Stimulated activated CD4-positive, alpha-beta T cell treated with anti-CD3 and anti-CD28 coated beads, Interleukin-15, amount 100 ng/mL, for 1 hour (primary cell): ENCODE measurements at places on chromosomes 5 and 9.

- no peak for DNase-seq
Measured at GRCh38 chr5:165015126-165015525, 1509.7 kb downstream of the MAT2B start.

- DNase-seq, result no peak
Measured at GRCh38 chr9:110777876-110778215, 109.3 kb downstream of the MUSK start.

DNA sequence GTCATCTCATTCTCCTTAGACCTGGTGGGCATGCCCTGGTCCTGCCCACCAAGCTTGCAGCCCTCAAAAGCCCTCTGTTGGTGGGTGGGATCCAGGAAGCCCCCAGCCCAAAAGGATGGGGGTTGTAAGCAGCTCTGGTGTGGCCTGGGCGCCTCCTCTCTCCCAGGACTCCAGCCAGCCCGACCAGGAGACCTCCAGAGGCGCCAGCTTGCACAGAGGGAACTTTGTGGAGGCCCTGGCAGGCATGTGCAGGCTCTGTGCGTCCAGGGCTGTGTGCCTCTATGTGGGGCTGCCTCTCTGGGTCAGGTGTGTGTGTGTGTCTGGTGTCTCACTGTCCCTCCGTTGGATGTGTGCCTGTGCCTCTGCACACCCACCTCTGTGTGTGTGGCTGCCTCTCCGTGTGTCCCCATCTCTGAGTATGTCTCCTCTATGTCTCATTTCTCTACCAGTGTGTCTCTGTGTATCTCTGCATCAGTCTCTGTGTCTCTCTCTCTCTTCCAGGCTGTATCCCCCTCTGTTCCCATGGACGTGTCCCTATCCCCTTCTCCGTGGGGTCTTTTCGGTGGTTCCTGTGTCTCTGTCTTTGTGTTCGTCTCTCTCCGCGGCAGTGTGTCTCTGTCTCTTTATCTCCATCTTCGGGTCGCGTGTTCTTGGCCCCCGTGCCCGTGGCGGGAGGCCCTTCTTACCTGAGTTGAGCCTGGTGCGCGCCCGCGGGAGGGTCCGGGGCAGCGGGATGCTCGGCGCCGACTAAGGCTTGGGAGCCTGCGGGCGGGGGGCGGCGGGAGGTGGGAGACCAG lies 501 bp downstream of the ENHO start:
- no peak for DNase-seq

- DNase-seq, result no peak
Measured at GRCh38 chr9:98778251-98778650, 18.1 kb downstream of the ANKS6 start.

DNA sequence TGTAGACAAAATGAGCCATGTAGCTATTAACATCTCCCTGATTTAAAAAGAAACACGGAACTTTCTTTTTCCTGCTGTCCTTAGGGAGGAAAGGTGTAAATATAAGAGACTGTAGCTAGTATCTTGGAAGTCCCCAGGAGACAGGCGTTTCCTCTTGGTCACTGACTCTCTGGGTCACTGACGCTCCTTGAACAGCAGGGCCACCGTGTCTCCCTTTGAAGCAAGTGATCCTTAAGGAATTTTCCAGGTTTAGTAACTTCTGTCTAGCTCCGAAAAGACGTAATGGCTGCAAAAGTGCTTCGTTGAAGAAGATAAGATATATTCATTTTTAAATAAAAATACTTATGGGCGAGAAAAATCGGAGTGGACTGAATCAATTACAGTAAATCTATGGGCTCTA lies 745 bp upstream of the CLTA start:
- no peak for DNase-seq

DNA sequence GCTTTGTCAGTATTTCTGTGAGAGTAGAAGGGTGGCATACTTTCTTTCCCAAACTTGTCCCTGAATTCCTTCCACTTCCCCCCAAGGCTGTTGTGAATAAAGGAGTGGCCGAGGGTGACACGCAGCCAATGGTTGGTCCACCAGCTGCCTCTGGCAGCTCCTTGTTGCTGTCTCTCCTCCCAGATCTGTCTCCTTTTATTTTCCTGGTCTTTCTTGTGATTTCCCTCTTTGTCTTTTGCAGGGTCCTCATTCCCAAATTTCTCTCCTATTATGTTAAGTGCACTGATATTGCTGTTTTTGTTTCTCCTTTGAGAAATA lies 137.5 kb upstream of the HMHB1 start:
- no peak for DNase-seq

GRCh38 chr5:163089230-163089629 lies 348.2 kb upstream of the CCNG1 start:
- no peak for DNase-seq

DNA sequence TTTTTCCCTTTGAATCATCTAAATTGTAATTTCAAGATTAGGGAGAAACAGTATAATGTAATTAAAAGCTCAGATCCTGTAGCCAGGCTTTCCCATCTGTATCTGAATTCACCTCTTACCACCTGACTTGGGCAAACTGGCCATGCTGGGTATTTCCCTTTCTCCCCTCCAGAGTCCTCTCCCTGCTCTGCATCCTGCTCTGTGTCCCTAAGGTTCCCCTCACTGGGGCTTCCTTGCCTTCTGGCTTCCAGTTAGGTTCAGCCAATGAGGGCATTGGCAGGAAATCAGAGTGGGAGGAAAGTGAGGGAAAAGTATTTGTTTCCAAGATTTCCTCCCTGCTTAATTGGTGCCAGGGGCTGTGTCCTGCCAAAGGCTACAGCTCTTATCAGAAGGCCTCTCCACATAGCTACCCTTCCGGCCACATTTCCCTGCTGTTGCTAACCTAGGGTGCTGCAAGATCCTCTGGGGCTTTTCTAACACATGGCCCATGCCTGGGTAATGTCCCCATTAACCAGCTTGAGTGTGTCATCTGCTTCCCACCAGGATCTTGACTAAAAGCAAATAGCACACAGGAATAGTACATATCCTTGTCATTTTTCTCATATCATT lies 51.0 kb upstream of the MPDZ start:
- no peak for DNase-seq

DNA sequence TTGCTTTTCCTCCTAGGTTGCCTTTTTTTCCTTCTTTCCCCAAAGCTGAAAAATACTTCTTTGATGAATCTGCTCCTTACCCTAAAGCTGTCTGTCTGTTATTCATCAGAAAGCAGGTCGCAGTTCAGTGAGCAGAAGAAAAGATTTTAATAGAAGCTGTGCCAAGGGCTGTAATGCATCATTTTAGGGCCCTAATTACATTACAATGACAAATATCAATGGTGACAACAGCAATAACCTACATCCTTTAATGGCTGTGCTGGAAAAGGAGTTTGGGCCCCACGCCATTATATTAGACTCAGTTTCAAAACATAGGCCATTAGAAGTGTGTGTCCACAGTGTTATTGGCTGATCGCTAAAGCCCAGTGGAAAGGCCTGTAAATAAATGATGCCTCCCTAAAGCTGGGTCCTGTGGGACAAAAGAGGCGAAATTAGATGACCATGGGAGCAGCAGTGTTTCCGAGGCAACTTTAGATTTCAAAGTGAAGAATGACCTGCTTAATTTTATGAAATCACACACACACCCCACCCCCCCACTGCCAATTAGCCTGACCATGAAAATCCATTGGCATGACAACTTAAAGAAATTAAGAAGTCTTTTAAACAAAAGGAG lies 38.4 kb downstream of the TLE4 start:
- no peak for DNase-seq

- DNase-seq, result peak; percentile 34
Measured at GRCh38 chr5:132425009-132425937, 55.8 kb downstream of the SLC22A5 start.

DNA sequence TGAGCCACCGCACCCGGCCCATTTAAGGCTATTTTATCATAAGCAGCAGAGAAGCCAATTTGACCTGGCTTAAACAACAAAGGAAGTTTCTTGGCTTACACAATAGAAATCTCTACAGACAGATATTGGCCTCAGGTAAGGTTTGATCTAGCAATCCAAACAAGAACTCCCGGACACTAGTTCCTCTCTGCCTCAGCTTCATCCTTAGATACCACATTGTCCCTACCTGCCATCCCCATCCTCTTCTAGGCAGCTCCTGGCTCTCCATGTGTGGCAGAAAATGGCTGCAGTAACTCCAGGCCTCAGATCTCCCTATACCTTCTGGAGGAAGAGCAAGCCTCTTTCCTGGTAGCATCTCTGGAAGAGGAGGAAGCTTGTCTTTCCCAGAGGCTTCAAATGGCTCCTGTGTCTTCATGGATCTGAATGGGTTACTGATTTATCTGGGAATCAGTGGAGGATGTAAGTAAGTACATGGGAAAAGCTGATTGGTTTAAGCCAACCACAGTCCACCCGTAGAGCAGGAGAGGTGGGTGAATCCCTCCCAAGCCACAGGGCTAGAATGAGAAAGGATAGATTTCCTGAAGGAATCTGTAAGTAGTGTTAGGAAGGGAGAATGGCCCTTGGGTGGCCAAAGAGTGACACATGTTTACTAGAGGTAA lies 26.7 kb upstream of the AOPEP start:
- no peak for DNase-seq

- no peak for DNase-seq
Measured at GRCh38 chr9:106775960-106776359, 87.0 kb upstream of the ZNF462 start.

DNA sequence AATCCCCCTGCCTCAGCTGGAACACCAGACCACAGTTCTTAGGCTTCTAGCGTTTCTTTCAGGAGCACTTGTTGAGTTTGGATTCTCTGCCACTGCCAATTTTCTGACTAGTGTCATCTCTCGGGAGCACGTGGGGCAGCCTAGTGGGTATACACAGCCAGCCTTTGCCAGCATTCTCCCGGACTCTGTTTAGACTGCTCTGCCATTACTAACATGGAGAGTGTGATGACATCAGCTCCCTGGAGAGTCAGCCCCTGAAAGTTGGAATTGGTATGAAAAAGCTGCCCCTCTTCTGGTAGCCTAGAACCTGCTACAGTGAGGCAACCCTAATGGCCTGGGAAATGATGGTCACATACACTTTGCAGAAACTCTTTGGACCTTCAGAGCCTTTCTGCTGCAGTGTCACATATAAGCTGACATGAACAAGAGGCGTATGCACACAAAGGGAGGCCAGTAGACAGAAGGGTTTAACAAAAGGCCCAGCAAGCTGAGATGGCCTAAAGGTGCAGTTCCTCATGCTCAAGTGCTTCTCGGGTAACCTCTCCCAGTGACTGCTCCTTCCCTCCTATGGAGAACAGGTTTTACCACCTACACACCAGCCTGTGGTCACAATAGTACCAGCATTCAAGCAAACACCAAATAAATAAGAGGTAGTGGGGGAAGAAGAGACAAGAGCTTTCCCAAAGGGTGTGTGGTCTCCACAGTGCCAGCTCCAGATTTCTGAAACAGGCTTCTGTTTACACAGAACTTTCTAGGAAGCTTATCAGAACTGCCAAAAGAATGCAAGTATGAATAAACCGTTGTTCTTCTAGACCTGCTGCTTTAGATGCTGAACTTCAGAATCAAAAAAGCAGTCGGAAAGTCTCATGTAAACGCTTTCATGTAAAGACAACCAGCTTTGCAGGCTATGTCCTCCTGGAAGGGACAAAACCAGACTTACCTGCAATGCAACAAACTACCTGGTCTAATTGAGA lies 16.5 kb downstream of the SPACA9 start:
- no peak for DNase-seq

GRCh38 chr9:27393054-27393846 lies 96.3 kb upstream of the EQTN start:
- DNase-seq, result no peak

DNA sequence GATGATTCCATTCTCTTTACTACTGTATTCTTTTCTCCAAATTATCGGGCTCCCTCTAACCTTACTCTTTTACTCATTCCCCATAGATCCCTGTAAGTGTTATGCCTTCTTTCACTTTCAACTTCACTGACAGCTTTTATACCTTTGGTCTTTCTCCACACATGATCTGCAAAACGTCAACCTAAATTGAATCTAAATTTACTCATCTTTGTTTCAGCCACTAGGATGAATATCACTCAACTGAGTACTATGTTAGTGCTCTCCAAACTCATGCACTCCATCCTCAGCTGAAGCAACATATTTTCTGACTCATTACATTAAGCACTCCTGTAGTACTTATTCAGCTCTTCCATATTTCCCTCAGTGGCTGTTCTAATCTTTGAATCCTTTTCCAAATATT lies 133.4 kb downstream of the ADAMTS19 start:
- DNase-seq, result no peak

DNA sequence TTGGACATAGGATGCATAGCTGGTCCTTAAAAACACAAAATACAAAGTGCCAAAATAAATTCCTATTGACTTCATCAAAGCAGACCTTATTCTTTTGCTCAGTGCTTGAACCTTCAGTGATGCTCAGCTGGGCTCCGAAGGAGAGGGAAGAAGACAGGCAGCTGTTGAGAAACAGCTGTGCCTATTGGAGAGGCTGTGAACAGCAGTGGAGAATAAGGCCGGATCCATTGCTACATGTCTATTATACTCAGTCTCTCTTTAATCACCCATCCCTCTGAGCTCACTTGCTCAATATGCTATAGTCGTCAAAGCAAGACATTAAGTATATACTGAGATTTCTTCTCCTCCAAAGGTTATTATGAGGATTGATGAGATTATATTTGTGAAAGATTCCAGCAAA lies 174.4 kb downstream of the CHSY3 start:
- DNase-seq, result no peak

DNA sequence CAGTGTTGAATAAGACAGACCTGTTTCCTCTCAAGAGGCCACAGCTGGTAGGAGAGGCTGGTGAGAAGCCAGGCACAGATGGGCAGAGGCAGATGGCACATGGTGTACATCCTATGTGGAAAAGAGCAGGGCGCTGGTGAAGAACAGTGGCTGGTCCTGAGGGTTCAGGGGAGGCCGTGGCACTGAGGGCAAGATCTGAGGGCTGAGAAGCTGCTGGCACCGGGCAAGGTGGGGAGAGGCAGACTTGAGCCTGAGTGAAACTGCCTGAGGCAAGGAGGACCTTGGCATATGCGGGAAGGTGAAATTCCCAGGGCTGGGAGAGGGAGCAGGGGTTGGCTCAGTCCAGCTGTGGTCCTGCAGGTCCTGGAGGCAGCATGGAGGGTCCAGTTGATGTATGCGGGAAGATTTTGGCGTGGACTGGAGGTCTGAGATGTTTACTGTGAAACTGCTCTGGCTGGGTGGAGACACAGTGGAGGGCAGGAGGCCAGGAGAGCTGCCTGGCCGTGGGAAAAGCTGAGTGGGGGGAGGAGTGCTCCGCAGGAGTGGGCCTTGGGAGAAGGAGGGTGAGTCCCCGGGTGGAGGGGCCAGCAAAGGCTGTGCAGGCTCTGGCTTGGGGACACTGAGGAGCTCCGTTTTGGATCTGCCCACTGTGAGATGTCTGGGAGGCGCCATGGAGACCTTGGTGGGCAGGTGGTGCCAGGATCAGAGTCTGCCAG lies 2.6 kb downstream of the MAN1B1 start:
- no peak for DNase-seq

GRCh38 chr9:28915202-28915930 lies 1342.1 kb upstream of the C9orf72 start:
- no peak for DNase-seq

DNA sequence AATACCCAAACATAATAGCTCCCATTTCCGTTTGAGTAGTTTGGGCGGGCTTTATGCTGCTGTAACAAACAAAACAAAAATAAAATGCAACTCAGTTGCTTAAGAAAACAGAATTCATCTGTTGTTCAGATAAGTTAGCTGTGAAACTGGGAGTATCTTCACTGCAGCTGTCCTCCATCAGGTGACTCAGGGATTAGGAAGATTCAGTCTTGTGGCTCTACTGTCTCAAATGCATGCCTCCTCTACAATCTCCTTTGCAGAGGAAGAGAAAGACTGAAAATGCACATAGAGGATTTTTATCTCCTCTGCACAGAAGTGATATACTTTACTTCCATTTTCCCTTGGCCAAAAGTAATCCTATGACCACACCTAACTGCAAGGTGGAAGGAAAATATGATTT lies 883.7 kb downstream of the PTPRD start:
- no peak for DNase-seq
